ENCODE measurements at places on chromosomes 3 and 15. TPM values are rescaled to one million over a fixed set of nuclear protein-coding genes. Genes with fewer than 3 reads are reported as not detected.
A peak's percentile ranks its signal among the peaks of the same experiment; 100 is the strongest.

DNA sequence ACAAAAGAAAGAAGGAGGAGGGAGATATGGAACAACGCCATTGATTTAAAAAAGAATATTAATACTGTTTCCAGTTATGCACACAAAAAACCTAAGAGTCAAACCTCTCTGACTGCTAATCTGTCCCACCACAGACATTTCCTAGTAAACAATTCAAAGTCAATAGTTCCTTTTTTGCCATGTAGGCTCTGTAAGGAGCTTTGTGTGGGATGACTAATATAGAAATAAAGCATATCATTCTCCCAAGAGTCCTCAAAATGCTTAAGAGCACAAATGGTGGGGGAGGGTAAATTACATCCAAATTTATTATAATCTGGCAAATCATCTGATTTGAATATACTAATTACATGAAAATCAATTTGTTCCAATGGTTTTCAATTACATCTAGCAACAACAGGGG, 155.9 kb upstream of the CNTN4 start:
- no peak for DNase-seq

- DNase-seq, result no peak
Measured at GRCh38 chr15:87500240-87500639, 756.3 kb downstream of the NTRK3 start.

DNA sequence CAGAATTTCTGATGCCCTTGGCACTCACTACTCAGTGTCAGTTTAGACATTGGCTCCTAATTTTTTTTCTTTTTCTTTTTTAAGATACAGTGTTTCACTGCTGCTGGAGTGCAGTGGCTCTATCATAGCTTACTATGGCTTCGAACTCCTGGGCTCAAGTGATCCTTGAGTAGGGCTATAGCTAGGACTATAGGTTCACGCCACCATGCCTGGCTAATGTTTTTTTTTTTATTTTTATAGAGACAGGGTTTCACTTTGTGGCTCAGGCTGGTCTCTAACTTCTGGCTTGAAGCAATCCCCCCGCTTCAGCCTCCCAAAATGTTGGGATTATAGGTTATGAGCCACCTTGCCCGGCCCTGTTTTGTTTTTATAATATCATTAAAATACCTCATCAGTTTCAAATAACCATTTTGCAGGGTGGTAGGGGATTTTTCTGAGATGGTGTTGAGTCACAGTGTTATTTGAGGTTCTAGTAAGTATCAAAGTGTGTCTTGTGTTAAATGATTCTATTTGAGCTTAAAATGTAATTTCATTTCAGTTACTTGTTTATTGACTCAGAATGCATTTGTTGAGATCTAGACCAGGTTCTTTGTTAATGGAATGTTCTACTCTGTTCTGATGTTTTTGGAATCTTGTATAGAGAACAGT, 7.0 kb downstream of the FNDC3B start:
- no peak for DNase-seq

DNA sequence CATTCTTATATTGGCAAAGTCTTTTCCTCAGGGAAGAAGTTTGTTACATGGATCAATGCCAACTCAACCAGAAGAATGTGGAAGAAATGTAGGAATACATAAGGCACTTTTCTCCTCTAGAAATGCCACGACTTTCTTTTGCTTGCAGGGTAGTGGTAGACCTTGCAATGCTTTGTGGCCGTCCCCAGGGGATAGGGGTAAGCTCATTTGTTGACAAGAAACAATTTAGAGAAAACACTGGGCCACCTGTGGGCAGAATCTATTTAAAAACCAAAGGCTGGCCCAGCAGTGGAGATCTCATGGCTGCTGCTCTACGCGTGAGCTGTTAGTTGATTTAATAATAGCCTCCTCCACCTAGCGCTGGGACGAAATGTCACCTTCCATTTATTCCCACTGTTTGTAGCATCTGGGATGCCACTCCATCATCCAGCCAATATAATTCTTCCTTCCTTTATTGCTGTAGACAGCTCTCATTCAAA, 64.6 kb upstream of the PFN2 start:
- no peak for DNase-seq

DNA sequence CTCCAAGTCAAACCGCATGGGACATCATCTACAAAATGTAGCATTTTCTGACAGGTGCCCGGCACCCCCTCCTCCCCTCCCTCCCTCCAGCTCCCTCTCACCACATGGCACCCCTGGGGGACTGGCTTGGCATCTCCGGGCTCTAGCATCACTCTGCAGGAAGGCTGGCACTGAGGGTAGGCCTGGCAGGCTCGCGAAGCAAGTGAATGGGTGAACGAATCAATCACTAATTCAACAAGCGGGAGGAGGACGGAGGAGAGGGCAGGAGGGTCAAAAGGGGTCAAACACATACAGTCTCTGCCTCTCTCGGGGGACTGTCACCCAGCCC, 155.7 kb downstream of the NUP210 start:
- DNase-seq, result no peak

DNA sequence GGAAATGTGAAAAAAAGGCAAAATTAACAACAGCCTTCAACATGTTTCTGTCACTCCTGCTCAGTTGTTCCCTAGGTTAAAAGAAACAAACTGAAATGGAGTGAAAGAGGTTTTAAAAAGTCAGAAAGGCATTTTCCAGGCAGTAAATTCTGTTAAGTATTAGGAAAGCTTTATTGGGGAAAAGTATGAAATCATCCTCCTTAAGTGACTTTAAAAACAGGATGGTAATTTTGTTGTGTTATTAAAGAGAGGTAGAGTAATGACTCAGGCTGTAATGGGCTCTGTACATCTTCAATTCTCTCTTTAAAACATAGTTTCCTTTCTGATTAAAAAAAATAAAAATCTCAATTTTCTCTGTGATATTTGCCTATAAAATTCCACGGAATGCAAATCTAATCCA, 81.1 kb downstream of the OTOL1 start:
- DNase-seq, result no peak

DNA sequence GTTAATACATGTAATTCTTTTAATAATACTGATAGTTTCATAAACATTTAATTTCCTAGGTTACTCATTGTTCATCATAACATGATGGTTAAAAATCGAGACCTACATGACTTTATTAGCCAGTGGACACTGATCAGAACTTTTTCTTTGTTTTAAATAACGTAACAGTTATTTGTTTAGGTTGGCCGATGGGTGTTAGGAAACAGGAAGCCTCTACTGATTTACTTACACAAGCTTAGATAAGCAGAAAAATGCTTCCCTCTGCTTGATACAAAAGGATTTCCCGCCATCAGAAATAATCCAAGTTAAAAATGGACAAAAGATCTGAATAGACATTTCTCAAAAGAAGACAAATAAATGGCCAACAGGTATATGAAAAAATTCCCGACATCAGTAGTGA, 16.6 kb upstream of the APH1B start:
- DNase-seq, result no peak

DNA sequence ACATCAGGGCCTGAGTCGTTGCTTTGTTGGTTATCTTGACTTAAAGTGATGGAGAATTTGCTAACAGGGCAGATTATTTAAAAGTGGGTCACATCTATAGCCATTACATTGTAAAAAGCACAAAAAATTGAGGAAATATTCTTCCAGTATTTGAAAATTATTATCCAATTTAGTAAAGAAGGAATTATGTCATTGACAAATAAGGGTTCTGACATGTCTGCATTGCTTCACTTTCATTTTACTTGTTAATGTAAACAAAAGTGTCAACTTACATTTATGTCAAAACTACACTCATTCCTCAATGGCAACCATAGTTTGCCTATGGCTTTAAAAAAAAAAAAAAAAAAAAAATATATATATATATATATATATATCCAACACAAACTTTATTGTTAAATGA, 3.4 kb upstream of the PARP14 start:
- DNase-seq, result no peak

DNA sequence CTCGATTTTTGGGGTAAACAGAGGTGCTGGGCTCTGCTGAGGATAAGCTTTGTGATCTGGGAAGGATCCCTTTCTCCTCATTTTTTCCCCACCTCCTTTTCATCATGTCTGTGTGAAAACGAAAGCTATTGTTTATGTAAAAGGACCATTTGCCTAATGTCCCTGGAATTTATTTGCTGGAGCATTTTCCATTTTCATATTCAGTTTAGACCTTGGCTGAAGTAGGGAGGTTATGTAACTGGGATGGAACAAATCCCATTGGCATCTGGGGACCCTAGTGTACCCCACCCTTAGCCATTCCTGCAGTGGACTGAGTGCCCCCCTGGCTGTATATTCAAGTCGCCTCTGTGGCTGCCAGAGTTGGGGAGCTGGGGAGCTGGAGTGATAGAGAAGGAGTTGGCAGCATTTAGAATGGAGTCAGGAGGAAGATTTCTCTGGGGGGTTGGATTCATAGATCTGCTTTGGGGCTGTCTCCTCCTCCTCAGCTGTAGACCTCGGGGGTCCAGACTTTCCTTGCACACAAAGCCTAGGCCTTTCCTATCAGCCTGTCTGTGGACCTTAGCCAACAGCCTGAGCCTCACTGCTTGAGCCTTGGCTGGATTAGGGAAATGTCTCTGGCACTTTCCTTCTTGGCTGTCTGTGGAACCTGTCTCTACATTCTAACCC, 270.4 kb upstream of the CTDSPL start:
- DNase-seq, result no peak

GRCh38 chr3:83738202-83738601, 1220.6 kb upstream of the CADM2 start:
- no peak for DNase-seq

- no peak for DNase-seq
Measured at GRCh38 chr3:188695241-188695640, 476.5 kb upstream of the TPRG1 start.

DNA sequence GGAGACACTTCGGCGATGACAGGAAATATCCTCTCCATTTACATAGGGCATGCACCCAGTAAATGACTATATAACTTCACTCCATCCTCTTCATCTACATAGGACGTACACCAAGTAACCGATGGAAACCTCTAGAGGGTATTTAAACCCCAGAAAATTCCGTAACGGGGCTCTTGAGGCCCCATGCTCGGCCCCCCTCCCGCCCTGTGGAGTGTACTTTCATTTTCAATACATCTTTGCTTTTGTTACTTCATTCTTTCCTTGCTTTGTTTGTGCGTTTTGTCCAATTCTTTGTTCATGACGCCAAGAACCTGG, 7.5 kb upstream of the FAM107A start:
- no peak for DNase-seq

DNA sequence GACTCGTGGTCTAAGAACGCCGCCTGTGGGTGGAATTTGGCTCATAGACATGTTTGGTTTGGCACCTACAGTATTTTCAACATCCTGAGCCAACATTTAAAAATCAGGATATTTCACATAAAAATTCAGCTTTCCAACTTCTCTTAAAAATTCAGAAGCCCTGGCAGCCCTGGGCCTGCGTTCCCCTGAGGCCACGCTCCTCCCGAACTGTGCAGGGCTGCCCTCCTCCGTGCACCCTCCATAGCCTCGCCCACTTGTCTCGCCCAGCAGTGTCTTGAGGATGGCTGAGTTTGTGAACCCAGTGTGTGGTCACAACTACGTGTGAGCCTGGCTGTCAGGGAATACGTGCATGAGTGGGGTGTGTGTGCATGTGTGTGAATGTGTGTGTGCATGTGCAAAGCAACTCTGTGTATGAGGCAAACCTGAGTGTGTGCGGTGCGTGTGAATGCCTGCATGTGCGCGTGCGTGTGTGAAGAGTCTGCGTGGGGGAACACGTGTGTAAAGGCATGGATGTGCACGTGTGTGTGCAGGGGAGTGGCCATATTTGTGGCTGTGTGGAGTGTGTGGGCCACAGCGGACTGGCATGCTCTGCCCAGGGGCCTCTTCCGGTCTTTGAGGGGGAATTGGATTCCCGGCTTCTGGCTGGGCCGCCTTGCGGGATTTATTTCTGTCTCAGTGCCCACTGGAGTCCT, 30.9 kb downstream of the PTH1R start:
- no peak for DNase-seq

DNA sequence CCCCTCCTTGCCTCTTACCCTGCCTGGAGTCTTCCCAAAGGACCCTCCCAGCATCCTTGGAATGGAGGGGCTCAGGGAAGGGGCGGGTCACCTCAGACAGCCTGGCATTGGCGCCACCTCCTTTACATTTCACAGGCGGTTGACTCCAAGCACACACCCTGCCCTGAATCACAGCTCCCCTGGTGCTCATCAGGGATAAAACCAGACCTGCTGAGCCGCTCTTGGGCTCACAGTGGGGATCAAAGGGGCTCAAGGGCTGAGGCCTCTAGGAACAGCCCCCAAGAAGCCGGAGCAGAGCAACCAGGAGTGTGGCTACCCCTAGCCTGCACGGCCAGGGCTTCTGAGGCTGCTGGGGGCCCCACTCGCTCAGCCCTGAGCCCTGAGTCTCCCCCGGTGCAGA, 16.6 kb downstream of the LINGO1 start:
- DNase-seq, result no peak

GRCh38 chr15:72220687-72221086, 10.3 kb downstream of the PKM start:
- DNase-seq, result no peak

DNA sequence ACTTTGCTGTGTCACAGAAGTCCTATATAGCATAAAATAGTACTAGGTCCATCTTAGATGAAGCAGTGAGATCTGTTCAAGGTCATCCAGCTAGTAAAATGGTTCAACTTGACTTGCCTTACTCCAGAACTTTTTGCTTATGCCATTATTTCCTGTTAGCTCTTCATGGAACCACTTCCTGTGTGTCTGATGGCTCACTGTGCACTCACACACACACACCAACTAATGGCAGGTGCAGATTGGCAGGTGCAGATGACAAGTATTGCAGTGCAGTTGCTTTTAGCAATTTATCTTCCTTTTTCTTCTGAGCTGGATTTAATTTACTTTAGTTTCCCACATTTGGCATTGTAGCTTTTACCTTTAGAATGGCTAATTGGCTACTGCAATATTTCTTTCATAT, 29.8 kb downstream of the GOLGA8S start:
- peak; percentile 10 for DNase-seq

- no peak for DNase-seq
Measured at GRCh38 chr3:136567599-136568188, 184.5 kb downstream of the STAG1 start.

GRCh38 chr3:7075901-7076300, 215.0 kb downstream of the GRM7 start:
- no peak for DNase-seq

GRCh38 chr3:58952128-58952917, 97.5 kb downstream of the CFAP20DC start:
- DNase-seq, result no peak

GRCh38 chr3:128231606-128232005, 78.3 kb downstream of the EEFSEC start:
- peak; percentile 54 for DNase-seq

DNA sequence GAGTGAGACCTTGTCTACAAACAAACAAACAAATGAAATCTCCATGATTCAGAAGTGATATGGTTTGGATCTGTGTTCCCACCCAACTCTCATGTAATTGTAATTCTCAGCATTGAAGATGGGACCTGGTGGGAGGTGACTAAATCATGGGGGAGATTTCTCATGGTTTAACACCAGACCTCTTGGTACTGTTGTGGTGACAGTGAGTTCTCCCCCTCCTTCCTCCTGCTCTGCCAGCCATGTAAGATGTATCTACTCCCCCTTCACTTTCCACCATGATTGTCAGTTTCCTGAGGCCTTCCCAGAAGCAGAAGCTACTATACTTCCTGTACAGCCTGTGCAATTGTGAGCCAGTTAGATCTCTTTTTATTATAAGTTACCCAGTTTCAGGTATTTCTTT, 438.4 kb upstream of the THBS1 start:
- no peak for DNase-seq

Gene GOLIM4
- total RNA-seq, result 25.5 TPM

Gene UBA3
- total RNA-seq, result 33.8 TPM

Gene TEX55
- not detected for total RNA-seq

Gene PRICKLE2
- 11.4 TPM for total RNA-seq

Gene PLA2G4F
- 117 TPM for total RNA-seq

Gene RASGRF1
- not detected for total RNA-seq

Gene GP9
- total RNA-seq, result not detected

Gene FANCD2OS
- total RNA-seq, result not detected

Gene IL16
- 9.7 TPM for total RNA-seq

Gene SLC49A4
- total RNA-seq, result 38.8 TPM

Gene SUCLG2
- 40.9 TPM for total RNA-seq

Data from lower leg skin (tissue), 4 donors.